ENCODE measurements at places on chromosomes 16 and 17. TPM values are rescaled to one million over a fixed set of nuclear protein-coding genes. Genes with fewer than 3 reads are reported as not detected.
A peak's percentile ranks its signal among the peaks of the same experiment; 100 is the strongest.

CHD9NB gene
- total RNA-seq, result 2.2 TPM

USP32 gene
- 38.8 TPM for total RNA-seq

TNFRSF12A gene
- 27.7 TPM for total RNA-seq

ATP2C2 gene
- 33.2 TPM for total RNA-seq

DNAAF8 gene
- 0.91 TPM for total RNA-seq

CIBAR2 gene
- not detected for total RNA-seq

MEIOB gene
- not detected for total RNA-seq

EME1 gene
- total RNA-seq, result 0.94 TPM

POLR2C gene
- total RNA-seq, result 57.3 TPM

CTRB1 gene
- total RNA-seq, result not detected

PITPNM3 gene
- total RNA-seq, result 5.8 TPM

TUBG2 gene
- 41.0 TPM for total RNA-seq

DNA sequence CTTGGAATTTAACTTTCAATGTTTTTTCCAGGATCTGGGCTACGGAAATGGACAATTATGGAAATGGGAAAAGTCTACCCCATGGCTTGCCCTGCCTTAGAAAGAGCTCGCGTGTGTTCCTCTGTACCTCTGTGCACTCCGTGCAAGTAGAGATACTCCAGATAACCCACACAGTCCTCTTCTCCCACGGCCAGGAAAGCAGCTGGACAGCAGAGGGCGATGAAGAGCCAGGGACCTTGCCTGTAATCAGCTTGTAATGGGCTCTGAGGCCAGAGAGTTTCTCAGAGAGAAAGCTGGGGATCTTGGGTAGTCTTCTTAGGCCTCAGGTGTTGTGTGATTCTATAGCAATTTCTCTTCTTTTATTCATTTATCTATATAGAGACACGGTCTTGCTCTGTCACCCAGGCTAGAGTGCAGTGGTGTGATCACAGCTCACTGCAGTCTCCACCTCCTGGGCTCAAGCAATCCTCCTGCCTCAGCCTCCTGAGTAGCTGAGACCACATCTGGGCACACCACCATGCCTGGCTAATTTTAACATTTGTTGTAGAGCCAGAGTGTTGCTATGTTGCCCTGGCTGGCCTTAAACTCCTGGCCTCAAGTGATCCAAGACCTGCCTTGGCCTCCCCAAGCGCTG lies 2.4 kb upstream of the SOCS7 start:
- peak; percentile 89 for DNase-seq

- DNase-seq, result no peak
Measured at GRCh38 chr17:40242774-40243173, 23.7 kb downstream of the WIPF2 start.

- DNase-seq, result no peak
Measured at GRCh38 chr16:23137256-23137655, 12.0 kb downstream of the USP31 start.

- DNase-seq, result no peak
Measured at GRCh38 chr16:17058471-17058870, 412.3 kb downstream of the XYLT1 start.

- DNase-seq, result no peak
Measured at GRCh38 chr17:35607239-35607847, 20.2 kb downstream of the AP2B1 start.

- no peak for DNase-seq
Measured at GRCh38 chr17:80793421-80793820, 198.2 kb upstream of the CHMP6 start.

DNA sequence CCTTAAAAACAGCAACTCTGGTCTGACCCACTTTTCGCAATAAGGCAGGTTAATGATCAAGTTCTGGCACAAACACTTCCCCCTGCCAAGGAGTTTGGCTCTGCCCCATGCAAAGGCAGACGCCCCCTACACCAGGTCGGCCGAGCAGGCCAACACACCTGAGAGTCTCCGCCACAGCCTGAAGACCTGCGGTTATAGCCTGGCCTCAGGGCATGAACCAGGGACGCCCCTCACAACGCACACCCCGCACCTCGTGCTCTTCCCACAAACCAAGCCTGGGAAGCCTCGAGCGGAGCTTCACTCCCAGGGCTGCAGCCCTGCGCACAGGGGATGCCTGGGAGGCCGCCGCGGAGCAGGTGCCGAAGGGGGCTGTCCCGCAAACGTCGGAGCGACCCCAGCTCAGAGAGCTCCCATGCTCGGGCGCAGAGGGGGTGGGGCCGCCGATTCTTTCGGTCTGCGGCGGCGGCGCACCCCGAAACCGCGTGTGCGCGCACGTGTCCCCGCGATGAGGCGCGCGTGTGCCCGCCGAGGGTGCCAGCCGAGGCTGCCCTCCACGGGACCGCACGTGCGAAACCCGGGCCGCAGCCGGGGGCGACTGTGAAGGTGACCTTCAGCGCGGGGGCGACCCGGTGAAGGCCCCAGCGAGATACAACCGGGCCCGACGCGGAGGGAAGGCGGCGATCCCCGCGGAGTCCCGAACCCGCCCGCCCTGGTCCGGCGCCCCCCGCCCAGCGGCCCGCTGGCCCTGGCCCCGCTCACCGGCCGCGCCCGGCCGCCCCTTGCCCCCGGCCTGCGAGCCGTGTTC lies 559 bp downstream of the CLUH start:
- DNase-seq, result no peak

DNA sequence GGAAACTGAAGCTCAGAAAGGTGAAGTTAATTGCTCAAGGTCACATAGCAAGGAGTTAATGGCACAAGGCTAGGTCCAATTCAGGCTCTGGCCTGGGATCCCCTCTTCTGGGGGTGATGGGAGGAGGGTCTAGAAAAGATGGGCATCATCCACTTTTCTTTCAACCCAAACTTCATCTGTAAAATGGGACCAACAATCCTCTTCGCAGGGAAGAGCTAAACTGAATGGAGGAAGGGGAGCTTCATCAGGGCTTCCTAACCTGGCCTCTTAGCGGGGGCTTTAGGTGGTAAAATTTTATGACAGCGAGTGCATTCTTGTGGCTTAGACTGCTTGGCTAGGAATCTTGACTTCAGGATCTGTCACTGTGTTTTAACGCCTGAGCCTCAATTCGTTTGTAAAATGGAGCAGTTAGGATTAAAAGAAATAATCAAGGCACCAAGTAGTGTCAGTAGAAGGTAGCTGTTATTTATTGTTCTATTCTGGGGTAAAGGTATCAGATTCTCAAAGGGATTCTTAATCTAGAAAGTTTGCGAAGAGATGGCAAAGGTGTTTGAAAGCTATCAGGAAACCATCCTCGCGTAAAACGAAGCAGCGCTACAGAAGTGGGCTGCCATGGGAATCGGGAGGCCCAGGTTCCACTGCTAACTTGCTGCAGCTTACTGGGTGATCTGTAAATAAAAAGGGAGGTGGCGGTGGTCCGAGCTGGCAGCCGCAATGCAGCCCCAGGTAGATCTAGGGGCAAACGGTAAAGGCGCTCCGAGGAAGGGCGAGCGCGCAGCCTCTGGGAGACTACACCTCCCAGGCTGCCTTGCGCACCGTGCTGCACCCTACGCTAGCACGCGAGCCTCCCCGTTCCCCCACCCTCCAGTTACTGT lies 1.5 kb upstream of the SRCAP start:
- DNase-seq, result no peak

DNA sequence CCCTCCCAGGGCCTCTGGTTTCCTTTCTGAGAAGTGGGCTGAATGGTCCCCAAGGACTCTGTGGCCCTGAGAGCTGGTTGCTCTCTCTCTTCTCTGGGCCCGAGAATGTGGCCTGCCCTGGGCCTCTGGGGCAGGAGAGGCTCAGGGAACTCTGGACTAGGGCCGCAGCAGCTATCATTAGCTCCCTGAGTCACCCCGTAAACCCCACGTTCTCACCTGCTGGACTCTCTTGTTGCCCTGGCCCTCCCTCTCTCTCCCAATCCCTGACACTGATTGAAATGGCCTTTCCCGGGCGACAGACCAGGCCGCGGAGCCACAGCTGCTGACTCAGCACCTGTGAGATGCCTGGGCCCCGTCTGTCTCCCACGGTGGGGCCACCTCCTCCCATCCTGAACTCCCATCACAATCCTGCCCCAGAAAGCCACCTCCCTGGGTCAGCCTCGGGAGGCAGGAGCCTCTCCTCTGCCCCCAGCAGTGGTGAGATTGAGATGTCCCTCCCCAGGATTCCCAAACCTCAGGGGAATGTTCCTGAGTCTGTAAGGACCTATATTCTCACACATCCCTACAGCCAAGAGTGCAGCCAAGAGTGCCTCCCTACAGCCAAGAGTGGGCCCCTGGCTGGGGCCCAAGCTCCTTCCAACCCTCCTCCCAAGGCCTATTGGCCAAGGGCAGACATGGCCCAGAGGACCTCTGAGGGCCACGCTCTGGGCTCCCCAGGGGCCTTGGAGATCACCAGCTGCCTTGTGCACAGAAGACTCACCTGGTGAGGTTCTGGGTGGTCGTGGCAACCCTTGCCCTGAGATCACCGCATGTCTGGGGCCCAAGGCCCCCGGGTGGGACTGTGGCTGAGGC lies 470 bp downstream of the TRPV3 start:
- no peak for DNase-seq

DNA sequence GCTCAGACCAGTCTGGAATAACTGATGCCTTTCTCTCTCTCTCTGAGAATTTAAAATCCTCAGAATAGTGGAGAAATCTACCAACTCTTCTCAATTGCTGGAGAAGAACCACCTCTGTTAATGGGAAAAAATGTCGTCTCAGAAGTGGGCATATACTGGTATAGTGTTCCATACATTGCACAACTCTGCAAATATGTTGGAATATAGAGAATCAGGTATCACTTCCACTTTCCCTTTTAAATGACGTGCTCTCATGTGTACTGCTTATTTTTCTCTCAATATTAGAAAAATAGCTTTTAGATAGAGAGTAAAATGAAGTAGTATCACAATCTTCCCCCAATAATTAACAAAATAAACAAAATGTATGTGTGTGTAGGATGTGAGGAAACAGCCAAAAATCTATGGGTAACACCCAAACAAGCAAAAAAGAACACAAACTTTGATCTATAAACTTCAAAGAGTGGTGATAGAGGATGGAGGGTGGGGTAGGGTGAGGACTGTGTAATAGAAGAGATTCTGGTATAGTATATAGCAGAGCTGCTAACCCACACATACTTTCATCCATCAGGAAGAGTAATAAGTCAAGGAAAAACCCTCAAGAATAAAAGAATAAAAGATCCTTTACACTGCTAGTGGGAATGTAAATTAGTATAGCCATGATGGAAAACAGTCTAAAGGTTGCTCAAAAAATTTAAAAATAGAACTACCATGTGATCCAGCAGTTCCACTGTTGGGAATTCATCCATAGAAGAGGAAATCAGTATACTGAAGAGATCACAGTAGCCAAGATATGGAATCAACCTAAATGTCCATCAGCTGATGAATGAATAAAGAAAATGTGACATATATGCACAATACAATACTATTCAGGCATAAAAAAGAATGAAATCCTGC lies 46.9 kb downstream of the NFATC3 start:
- DNase-seq, result no peak

GRCh38 chr16:30766933-30767284 lies 4.8 kb downstream of the RNF40 start:
- DNase-seq, result no peak

DNA sequence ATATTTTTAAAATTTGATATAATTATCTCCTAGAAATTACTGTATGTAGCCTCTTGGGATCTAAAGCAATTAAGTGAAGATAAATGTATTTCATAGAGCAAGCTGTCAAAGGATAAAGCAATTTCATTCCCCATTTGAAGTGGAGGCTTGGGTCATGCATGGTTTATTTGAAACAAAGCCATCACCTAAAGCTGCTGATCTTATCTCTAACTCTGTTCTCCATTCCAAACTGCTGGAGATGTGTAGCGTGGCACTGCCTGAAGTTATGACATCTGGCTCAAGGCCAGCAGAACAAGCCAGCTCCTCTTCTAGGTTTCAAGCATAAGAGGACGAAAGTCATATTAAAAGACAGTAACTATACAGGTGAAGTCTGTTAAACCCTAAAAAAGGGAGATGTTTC lies 83.9 kb downstream of the HIC1 start:
- no peak for DNase-seq

DNA sequence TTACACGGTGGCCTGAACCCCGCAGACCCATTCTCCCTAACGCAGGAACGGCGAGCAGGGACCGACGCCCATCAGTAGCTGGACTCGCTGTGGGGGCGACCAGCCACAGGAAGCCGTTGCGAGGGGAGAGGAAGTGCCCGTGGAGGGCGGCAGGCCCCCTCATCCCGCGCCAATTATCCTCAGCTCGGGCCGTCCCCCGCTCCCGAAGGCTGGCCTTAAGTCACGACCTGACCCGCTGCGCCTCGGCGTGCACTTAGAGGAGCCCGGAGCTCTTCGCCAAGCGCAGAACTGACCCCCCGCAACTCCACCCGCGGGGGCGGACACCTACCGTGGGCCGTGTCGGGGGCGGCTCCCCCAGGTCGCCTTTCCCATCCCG lies 401 bp downstream of the ARL16 start:
- no peak for DNase-seq

- no peak for DNase-seq
Measured at GRCh38 chr17:1126801-1127550, 52.8 kb downstream of the ABR start.

DNA sequence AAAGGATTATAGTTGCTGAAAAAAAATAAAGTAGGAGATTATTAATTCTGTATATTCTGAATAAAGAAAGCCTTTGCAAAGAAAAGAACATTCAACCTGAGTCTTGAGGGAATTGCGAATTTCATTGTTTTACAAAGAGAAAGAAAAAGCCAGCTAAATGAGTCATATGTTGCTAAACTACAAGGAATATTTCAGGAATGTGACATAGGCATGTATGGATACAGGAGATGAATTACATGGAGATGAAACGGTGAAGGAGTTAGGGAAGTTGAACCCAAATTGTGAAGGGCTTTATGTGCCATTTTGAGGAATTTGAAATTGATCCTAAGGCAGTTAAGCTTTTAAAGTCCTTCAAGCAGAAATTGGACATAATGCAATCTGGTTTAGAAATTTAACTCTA lies 177.3 kb upstream of the RBL2 start:
- no peak for DNase-seq

- DNase-seq, result no peak
Measured at GRCh38 chr17:48510381-48510760, 20.4 kb downstream of the HOXB1 start.

DNA sequence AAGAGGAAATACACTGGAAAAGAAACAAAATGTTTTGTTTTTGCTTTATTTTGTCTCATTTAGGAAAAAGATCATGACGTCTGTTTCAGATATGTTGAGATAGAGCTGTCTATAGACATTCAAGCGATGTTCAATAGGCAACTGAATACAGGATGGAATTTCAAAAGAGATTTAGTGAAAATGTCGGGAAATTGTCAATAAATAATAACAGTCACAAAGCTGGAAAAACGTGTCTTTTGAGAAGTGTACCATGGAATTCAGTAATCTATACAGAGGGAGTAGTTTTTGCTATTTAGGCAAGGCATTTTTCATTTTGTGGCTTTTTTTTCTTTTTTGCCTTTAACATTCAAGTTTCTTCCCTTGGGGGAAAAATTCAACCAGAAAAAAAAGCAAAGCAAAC lies 33.0 kb downstream of the TMEM100 start:
- no peak for DNase-seq

Measured in ureter (tissue), 1 donor.